ENCODE measurements at places on chromosomes 6 and 20. TPM values are rescaled to one million over a fixed set of nuclear protein-coding genes. Genes with fewer than 3 reads are reported as not detected.

RING1 gene
- 22.8 TPM for total RNA-seq

SLPI gene
- total RNA-seq: 0.13 TPM

KLHDC3 gene
- total RNA-seq: 211 TPM

REV3L gene
- total RNA-seq: 50.9 TPM

SLC17A3 gene
- total RNA-seq: not detected

CD40 gene
- total RNA-seq: 6.0 TPM

DNA sequence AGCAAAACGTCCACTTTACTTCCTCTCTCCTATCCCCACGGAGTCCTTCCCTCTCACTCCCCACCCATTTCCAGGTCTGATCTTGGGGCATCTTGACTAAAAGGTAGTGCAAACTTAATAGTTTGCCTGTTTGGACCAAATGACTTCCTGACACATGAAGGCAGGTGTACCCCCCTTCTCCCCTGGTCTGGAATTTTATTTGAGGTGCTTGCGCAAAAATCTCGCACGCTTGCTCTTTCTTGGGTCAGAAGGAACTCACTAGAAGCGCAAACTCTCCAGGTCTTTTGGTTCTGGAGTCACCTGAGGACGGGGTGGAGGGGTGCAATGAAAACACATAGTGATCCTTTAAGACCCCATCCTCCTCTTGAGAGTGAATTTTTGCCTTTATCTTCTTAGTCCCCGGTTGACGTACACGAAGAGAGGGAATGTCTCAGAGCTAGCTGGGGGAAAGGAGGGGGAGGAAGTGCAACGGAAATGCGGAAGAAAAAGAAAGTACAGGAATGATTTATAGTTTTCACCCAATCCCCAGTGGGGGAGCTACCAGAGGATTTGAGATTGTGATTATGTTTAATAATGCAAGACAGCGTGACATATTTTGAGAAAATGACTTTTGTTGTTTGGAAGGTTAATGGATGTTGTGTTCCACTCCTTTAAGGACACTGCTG is 4.9 kb downstream of the ADGRB3 start:
- no peaks in the 10 kb centered on the region for H3K36me3 ChIP-seq
- DNase-seq: peak; percentile 22
- peaks cover 13% of the 10 kb centered on the region for H3K27me3 ChIP-seq
- no peak overlapping the region for H3K27ac ChIP-seq
- H3K4me3 ChIP-seq: peak overlapping the region; percentile 3

DNA sequence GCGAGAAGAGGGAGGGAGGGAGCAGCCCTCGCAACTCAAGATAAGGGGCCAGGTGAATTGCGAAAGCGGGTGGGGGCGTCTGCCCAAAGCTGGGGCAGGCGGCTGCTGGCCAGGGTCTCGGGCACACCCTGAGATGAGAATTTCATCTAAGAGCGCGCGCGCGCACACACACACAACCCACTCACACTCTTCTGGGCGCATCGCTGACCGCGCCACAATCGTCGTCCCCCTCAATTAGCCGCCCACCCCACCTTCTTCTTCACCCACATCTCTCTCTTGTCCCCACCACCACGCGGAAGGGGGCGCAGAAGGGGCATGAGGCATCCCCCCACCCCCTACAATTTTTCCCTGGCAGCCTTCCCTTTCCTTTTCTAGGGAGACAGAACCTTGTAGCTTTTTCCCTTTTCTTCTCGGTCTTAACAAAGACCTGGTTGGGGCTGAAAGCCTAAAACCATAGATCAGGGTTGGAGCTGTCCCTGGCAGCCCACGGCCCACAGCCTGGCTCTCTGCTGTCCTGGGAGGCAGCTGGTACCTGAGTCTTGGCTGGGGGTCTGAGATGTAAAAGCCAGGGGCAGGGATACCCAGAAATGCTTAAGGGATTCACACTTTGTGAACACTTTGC is 737 bp upstream of the PTPRT start:
- no peak overlapping the region for H3K27ac ChIP-seq
- H3K27me3 ChIP-seq: peaks cover 53% of the 10 kb centered on the region
- no peaks in the 10 kb centered on the region for H3K36me3 ChIP-seq
- H3K4me1 ChIP-seq: peaks cover 8% of the 10 kb centered on the region
- DNase-seq: no peak
- no peak overlapping the region for H3K4me3 ChIP-seq

GRCh38 chr20:31707994-31708735 is 14.5 kb downstream of the BCL2L1 start:
- H3K36me3 ChIP-seq: peaks cover 43% of the 10 kb centered on the region
- peak; percentile 86 for DNase-seq
- H3K27me3 ChIP-seq: no peaks in the 10 kb centered on the region
- H3K27ac ChIP-seq: peak overlapping the region; percentile 81
- peaks cover 34% of the 10 kb centered on the region for H3K4me1 ChIP-seq
- H3K4me3 ChIP-seq: no peak overlapping the region

- no peaks in the 10 kb centered on the region for H3K27me3 ChIP-seq
- no peaks in the 10 kb centered on the region for H3K4me1 ChIP-seq
- DNase-seq: no peak
Observed at GRCh38 chr6:101689695-101690094, 296.2 kb downstream of the GRIK2 start.

DNA sequence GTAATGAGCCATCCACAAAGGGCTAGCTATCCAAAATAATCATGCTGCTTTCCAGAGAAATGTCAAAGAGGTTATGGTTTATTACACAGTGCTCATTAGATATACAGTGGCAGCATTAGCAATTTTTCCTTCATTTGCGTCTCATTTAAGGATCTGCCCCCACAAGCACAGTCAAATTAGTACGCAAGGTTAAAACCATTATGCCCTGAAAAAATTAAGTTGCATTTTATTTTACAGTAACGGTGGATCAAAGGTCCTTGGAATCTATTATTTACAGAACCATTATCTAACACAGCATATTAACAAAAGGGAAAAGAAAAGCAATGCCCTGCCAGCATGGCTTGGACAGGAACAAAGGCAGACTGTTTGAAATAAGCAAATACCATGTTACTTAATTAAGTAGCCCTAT is 144.8 kb downstream of the PDSS2 start:
- H3K4me3 ChIP-seq: no peak overlapping the region
- H3K4me1 ChIP-seq: no peaks in the 10 kb centered on the region
- H3K27ac ChIP-seq: no peak overlapping the region
- H3K36me3 ChIP-seq: no peaks in the 10 kb centered on the region

- H3K27ac ChIP-seq: no peak overlapping the region
- no peak overlapping the region for H3K4me3 ChIP-seq
- peaks cover 11% of the 10 kb centered on the region for H3K4me1 ChIP-seq
- DNase-seq: no peak
- peaks cover 18% of the 10 kb centered on the region for H3K27me3 ChIP-seq
- no peaks in the 10 kb centered on the region for H3K36me3 ChIP-seq
Observed at GRCh38 chr6:14499309-14499708, 381.7 kb downstream of the CD83 start.

DNA sequence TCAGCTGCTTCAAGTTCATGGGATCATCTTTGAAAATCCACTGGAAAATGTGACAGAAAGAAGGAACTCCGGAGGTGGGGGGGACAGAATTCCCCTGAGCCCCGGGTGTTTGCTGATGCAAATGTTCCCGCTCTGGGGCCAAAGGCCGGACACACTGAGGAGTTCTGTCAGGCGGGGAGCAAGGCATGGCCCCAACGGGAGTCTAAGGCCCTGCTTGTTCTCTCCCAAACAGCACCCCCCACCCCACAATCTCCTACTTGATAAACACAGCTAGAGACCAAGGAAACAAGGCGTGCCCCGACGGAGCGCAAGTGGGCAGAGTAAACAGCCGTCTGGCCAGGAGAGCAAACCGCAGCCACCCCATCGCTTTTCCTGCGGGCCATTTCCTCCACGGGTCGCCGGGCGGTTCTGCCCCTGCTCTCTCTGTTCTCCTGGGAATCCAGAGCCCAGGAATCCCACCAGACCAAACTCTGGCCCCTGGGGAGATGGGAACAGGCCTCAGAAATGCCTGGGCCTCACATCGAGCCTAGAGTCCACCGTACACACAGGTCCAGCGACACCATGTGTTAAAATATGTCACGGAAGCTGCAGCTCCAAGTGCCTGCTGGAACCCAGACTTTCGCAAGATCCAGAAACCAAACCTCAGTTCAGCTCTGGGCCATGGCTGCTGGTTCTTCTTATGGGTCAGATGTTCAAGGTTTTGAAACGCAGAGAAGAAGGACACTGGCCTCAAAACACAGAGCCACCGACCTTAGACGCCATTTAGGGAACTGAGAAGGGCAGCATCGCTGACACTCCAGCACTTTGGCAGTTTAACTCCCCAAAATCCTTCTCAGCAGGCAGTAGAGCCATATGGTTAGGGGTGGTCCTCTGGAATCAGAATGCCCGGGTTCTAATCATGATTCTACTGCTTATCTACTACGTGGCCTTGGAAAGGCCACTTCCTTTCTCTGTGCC is 104.2 kb downstream of the PREX1 start:
- DNase-seq: peak; percentile 81
- peaks cover 11% of the 10 kb centered on the region for H3K36me3 ChIP-seq

DNA sequence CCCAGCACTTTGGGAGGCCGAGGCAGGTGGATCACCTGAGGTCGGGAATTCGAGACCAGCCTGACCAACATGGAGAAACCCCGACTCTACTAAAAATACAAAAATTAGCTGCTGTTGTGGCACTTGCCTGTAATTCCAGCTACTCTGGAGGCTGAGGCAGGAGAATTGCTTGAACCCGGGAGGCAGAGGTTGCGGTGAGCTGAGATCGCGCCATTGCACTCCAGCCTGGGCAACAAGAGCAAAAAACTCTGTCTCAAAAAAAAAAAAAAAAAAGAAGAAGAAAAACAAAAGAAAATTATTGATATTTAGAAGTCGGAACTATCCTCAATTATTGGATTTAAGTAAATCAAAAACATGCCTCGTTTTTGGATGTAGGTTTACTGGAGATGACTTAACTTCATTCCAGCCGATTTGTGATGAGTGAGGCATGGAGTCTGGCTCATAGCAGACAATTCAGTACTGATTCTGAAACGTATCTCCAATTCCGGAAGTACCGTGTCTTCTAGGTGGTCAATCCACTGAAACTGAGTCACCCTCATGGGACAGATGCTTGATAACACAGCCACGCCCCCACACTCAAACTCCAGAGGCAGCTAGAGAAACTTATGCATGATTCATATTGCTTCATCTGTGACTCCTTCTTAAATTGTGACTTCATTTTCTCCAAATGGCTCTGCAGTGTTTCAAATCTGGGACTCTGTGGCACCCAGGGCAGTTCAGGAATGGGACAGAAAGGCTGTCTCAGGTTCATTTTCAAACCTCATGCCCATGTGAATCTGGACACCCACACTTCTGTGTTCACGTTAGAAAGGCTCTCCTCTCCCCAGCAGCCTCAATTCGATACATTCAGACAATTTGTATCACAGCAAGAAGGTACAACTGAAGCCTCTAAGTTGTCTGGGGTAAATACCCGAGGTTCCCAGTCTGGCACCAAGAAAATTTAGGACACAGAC is 110.4 kb upstream of the ARMC2 start:
- no peaks in the 10 kb centered on the region for H3K27me3 ChIP-seq
- no peaks in the 10 kb centered on the region for H3K36me3 ChIP-seq
- H3K27ac ChIP-seq: no peak overlapping the region
- H3K4me1 ChIP-seq: peaks cover 3% of the 10 kb centered on the region

DNA sequence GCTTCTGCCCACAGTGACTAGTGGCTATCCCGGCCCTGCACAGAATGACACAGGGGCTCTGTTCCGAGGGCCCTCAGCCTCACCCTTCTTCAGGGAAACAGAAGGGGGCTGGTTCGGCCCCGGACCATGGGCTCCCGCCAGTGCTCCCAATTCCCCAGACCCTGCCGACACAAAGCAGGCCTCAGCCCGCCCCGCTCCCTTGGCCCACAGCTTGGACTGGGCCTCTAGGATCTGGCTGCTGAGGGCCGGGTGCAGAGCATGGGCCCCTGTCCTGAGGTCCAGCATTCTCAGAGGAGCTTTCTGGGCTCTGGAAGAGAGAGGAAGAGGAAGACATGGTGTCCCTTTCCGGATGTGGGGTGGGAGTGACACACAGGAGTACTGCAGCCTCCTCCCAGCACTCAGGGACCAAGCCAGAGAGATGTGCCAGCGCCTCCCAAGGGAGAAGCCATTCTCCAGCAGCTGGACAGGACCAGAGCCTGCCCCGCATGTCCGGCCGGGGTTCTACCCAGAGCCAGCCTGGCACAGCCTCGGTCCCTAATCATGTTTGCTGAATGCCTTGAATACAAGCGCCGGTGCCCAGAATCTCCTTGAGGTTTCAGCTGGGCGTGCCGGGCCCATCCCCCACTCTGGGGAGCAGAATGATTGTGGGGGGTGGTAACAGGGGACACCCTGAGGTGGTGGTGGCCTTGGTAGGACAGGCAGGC is 23.9 kb downstream of the C20orf203 start:
- H3K4me3 ChIP-seq: no peak overlapping the region
- peaks cover 14% of the 10 kb centered on the region for H3K4me1 ChIP-seq
- H3K36me3 ChIP-seq: no peaks in the 10 kb centered on the region
- peaks cover 4% of the 10 kb centered on the region for H3K27me3 ChIP-seq

GRCh38 chr6:90079560-90080490 is 185.6 kb downstream of the GJA10 start:
- H3K27ac ChIP-seq: no peak overlapping the region
- no peak for DNase-seq
- H3K36me3 ChIP-seq: no peaks in the 10 kb centered on the region
- H3K4me1 ChIP-seq: no peaks in the 10 kb centered on the region

GRCh38 chr6:3301506-3301905 is 42.8 kb downstream of the PSMG4 start:
- H3K27me3 ChIP-seq: peaks cover 14% of the 10 kb centered on the region
- DNase-seq: no peak
- no peak overlapping the region for H3K27ac ChIP-seq

DNA sequence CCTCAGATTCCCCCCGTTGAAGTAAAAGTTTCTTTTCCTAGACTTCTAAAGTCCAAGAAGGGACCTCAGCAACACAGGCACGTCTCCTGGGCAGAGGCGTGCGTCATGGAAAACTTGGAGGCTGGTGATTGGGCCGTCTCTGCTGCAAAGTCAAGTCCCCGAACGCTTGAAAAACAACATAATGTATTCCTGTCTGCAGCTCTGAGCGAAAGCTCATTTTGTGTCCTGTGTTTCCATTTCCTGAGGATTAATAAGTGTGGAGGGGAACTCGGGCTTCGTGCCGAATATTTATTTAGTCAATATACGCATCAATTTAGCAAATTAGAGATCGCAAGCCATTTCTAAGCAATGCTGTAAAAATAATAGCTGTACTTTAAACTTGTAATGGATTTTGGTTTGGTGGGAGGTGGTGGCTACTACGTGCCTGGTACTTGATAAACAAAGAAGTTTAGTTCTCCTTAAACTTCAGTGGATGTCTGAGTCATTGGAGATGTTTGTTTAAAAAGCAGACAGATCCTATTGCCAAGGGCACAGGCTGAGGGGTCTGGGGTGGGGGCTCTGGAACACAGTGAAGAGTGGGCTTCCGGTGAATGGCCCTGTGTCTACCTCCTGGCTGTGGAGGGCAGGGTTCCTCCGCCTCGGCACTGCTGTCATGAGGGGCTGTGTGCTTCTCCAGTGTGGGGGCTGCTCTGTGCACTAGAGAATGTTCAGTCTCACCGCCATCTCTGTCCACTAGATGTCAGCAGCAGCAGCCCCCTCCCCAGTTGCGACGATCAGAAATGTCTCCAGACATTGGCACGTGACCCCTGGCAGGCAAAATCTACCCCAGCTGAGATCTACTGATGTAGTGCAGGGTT is 21.8 kb downstream of the PCK1 start:
- H3K4me3 ChIP-seq: no peak overlapping the region
- no peaks in the 10 kb centered on the region for H3K36me3 ChIP-seq

Data from muscle of leg (tissue), 16 donors.